ENCODE measurements at places on chromosomes 5 and 9. TPM values are rescaled to one million over a fixed set of nuclear protein-coding genes. Genes with fewer than 3 reads are reported as not detected.

GRCh38 chr9:106404137-106404536 lies 458.8 kb upstream of the ZNF462 start:
- no peak for DNase-seq

The NCS1 gene
- 50.8 TPM for total RNA-seq

GRCh38 chr5:104456122-104456521 lies 893.5 kb upstream of the NUDT12 start:
- no peak for DNase-seq

DNA sequence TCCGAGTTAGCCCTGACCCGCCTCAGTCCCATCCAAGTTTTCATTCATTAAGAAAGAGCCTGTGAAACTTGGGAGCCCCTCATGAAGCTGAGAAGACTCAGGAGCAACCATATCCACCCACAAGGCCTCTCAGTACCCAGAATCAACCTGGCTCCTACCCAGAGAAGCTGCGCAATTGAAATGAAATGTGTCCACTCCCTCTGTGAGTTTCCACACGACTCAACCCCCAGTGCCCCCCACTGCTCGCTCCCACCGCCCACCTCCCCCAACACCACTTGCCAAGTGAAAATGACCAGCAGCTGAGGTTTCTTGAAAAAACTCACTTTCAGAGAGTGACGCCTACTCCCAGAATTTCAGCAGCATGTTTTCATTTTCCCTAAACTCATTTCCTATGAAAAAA lies 104.6 kb downstream of the CDK5RAP2 start:
- DNase-seq = no peak

The FOXI1 gene
- not detected for total RNA-seq

The ADAMTS6 gene
- 4.9 TPM for total RNA-seq

GRCh38 chr5:178350361-178351220 lies 118.0 kb upstream of the PHYKPL start:
- DNase-seq = no peak

DNA sequence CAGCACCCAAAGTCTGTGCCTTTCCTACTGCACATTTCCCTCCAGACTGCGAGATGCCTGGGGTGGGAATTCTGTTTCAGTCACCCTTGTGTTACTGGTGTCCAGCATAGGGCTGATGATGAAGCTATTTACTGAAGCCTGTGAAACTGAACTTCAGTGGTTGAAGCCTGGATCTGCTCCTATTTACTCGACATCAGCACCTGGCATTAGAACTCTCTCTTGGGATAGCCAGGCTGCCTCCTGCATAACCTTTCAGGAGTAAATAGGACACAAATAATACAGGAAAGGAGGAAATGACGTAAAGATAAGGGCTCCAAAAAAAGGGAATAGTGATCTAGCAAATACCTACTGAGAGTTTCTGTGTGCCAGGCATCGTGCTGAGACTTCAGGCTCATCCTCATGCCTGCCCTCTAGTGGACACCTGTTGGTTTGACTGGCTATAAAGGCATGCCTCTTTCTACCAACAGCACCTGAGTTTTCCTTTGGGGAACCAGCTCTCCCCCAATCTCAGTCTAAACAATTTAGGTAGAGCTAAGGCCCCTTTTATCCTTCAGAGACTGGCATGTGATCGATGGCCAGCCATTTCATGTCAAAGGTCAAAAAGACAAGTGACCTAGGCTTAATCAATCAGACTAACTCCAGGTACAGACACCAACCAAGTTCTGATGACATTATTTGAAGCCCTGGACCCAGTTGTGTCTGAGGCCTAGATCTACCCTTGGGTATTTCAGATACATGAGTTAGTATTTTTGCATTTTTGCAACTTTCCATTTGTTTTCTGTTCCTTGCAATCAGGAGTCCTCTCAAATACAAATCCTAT lies 192.1 kb upstream of the TRIM32 start:
- DNase-seq = no peak

DNA sequence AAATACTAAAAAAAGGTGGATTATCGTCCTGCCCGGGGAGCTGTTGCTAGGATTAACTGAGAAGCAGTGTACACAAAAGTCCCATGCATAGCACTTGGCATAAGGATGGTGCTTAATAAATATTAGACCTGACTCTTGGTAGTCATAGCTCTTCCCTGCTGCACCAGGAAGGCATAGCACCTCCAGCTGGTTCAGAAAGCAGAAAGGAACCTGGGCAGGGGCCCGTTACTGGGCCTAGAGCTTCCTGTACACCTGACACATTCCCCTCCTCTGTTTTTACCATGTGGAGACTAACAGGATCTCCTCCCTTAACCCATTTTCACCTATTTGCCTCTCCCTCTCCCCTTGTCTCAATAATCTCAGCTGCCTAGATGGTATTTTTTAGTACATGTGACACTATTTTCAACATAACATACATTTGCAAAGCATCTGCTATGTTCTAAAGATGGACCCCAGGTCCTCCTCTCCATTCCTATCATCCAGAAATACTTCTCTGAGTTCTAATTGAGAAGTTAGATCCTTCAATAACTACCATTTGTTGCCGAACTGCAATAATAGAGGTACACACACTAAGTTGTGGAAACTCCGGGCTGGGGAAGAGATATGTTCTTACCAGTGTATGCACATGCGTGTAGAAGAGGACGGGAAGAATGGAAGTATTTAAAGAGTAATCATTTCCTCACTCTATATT lies 3.2 kb upstream of the ANP32B start:
- DNase-seq = no peak

GRCh38 chr5:112685931-112686330 lies 51.8 kb upstream of the APC start:
- no peak for DNase-seq

DNA sequence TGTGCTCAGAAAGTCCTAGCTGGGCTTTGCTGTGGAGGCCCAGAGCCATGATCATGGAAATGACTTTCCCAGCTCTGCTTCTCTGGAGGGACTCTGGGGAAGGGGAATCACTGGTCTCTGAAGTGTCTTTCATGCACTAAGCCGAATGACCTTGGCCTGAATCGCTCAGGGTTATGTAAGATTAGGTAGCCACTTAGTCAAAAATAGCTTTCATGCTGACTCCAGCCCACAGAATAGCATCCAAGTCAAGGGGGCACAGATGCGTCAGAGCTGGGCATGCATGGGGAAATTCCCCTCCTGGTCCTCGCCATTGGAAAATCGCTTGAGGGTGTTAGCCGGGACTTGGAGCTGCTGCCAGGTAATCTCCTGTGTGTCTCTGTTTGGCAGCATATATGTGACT lies 36.1 kb upstream of the PPARGC1B start:
- DNase-seq = no peak

DNA sequence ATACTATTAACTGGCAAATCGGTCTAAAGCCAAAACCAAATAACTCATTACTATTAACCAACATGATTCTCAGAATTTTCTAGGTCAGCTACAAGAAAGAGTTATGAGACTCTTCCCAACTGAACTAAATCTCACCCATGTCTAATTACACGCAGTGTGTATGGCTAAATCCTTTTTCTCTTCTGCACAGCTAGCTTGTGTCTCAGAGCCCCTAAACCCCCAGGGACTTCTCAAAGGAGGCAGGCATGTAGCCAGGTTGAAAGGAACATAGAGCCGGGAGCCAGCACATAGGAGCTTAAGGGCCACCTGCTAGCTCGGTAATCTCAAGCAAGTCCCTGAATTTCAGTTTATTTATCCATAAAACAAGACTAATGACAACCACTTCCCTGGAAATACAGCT lies 2.2 kb upstream of the GZMK start:
- DNase-seq = no peak

The SPAAR gene
- 4.9 TPM for total RNA-seq

DNA sequence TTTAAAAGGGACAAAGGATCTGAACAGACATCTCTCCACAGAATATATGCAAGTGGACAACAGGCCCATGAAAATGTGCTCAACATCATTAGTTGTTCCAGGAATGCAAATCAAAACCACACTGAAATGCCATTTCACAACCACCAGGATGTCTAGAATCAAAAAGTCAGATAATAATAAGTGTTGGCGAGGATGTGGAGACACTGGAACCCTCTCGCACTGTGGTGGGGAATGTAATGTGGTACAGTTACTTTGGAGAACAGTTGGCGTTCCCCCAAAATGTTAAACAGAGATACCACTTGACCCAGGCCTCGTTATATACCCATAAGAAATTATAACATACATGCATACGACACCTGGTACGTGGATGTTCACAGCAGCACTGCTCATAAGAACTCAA lies 38.6 kb downstream of the SARDH start:
- DNase-seq = no peak

The WDR31 gene
- total RNA-seq = 2.4 TPM

DNA sequence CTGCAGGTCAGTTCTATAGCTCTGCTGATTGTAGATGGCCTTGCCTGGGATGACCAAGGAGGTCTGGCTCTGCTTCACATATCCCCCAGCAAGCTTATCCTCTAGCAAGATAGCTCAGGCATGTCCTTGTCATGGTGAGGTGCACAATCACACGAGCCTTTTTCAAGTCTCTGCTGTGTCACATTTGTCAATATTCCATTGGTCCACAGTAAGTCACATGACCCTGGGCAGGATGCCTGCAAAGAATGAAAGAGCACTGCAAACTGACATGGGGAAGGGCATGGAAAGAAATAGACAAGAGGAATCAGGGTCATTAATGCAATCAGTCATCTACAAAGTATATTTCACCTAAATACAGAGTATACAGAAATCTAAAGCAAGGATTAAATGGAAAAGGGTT lies 142.0 kb downstream of the RORB start:
- no peak for DNase-seq

DNA sequence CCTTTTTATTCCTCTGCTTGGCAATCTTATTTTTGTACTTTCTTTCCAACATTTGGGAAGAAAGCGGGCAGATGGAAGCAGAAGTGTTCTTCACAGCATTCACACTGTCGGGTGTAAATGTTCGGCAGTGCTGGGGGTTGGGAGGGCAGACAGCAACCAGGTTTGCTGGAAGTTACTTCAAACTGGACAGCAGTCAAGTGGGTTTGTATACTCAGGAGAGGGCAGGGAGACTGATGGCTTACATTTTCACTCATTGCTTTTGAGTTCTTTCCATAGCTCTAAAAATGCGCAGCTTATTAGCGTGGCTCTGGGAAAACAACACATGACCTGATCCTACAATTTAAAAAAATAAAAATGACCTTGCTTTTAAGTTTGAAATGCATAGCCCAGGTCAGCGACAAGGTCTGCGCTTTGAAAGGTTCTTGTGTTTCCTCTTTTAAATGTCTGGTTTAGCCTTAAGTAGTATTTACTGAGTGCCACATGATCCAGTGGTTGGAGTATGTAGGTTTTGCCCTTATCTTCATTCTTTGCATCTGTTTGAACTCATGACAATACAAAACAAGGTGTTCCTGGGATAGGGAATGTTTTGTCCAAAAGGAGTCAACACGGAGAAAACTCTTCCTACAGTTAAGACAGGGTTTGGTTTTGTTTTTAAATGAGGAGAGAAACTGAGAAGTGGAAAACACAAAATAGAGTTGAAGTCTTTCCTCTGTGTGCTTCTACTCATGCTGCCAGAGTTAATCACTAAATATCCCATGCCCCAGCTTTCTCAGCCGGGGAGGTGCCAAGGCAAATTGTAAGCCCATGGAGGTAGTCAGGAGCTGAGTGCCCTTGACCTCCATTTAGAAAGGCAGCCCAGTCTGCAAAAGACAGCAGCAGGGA lies 132.7 kb upstream of the DMRT1 start:
- DNase-seq = no peak

- DNase-seq = no peak
Observed at GRCh38 chr5:128412145-128412930, 125.7 kb downstream of the FBN2 start.

The PCDHAC1 gene
- 1.2 TPM for total RNA-seq

DNA sequence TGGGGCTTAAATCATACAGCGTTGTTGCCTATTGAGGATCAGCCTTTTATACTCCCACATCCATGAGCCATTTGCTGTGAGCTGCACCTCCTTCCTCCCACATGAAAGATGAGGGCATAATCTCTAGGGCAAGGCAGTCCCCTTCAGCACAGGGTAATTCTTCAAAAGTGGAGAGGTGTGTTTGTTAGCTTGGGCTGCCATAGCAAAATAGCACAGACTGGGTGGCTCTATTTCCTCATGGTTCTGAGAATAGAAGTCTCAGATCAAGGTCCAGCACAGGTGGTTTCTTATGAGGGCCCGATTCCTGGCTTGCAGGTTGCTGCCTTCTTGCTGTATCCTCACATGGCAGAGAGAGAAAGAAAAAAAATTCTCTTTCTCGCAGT lies 121.8 kb upstream of the SLC12A2 start:
- DNase-seq = no peak

All from thoracic aorta (tissue), 2 donors.